ENCODE measurements at places on chromosomes 3 and 15.

DNA sequence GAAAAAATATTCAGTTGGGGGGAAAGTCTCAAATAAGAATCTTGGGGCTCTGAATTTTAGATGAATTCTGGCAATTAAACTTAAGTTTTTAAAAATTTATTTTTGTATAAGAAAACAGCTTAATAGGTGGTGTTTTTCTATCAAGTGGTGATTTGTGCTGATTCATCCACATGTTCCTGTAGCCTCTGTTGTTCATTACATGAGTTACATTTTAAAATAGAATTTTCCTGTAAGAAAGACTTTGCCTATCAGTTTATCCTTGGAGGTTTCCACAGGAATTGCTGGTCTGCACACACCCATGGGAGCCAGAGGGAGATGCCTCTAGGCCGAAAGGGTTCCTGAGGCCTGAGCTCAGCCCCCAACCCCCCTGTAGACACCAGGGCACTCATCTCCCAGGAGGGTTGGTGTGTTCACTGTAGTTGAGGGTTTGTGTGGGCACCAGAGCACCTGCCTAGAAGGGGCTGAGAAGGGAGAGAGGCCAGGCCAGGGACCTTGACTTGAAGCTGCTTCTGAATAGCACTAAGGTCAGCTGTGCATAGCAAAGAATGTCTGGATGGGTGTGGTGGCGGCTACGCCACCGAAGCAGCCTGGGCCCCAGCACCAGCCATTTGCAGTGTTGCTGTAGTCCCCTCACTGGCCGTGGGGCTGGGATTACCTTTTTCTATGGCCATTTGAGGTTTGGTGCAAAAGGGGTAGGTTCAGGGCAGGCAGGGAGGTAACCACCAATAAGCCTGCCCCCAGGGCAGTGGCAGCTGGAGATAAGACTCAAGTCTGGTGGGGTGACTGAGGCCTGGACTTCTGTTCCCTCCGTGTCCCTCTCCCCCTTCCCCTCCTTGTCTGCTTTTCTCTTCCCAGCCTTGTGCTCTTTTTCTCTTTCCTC, 11.9 kb downstream of the DNAJA4 start:
- DNase-seq, result no peak

GRCh38 chr3:141994856-141995255, 118.4 kb downstream of the ATP1B3 start:
- no peak for DNase-seq

DNA sequence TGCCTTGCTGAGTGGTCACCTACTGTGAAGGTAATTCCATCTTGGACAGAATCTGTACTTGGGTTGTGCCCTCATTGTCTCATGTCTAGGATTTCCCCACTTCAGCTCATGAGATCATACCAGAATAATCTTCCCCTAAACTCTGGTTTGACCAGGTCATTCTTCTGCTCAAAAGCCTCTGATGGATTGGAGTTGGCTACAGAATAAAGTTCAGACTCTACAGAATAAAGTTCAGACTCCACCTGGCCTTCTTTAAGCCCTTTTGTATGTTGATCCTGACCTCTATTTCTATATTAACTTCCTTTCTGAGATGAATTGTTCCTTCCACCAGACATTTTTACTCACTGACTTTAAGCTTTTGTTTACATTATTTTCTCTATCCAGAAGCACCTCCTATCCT, 6.4 kb upstream of the GLCE start:
- DNase-seq, result no peak

- DNase-seq, result no peak
Measured at GRCh38 chr3:18745472-18745871, 320.3 kb upstream of the SATB1 start.

Data from hypothalamus (tissue), 51 donors.